Left hindlimb (tissue), 1 donor: ENCODE measurements at places on chromosomes 5 and 9.

DNA sequence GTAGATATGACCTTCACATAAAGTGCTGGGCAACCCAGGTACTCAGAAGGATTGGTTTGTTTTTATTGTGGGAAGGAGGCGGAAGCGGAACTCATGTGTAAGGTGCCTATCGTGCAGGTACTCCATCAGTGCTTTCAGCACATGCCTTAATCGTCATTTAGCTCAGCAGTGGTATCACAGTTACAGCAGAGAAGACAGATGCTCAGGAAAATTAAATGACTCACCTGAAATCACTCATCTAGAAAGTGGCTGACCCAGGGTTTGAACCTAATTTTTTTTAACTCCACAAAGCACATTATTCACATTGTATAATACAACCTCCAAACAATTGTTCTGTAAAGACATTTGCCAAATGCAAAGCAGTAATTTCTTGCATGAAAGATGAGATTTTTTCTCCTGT, 2.2 kb downstream of the C5orf46 start:
- no peak for DNase-seq

GRCh38 chr9:6214903-6215302, 704 bp upstream of the IL33 start:
- no peak for DNase-seq

- DNase-seq = no peak
These were observed 54.1 kb downstream of the PSMB7 start for GRCh38 chr9:124361128-124361527.

GRCh38 chr9:84339503-84339902, 1.1 kb downstream of the SLC28A3 start:
- no peak for DNase-seq

- DNase-seq = peak; percentile 50
These were observed 63.9 kb downstream of the SERINC5 start for GRCh38 chr5:80191991-80192398.

DNA sequence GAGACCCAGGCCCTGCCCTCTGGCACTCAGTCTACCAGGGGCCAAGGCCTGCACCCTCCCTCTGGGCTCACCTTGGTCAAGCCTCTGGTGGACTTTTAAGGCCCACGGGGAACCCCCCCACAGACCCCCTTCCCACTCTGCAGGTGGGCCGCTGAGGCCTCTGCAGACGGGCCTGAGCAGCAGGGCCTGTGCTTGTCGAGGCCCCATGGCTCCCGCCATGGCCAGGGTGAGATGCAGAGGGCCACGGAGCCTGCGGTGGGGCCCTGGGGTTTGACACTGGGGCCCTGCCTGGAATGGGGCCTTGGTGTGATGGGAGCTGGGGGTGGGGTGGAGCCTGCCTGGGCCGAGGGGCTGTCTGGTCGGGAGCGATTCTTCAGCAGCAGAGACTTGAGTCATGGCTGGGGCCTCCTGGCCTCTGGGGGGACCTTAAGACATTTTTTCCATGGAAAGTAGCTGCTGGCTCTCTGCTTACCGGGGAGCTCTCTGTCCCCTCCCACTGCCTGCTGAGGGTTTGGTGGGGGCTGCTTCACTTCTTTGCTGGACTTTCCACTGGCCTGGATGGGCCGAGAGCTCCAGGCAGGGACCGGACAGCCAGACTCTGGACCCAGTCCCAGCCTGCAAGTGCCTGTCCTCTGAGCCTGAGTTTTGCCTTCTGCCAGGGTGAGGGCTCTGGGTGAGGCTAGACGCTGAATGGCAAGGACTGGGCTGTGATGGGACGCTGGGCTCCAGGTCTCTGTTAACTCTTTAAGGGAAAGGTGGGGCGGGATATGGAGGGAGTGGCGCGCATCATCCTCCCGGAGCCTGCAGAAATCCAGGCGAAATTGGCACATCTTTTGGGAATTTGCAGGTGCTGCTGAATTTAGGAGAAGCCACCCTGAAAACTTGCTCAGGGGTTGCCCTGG, 132.2 kb downstream of the RXRA start:
- DNase-seq = peak; percentile 87

GRCh38 chr5:149160291-149160787, 19.0 kb downstream of the ABLIM3 start:
- no peak for DNase-seq

- DNase-seq = no peak
These were observed 129.4 kb downstream of the FBN2 start for GRCh38 chr5:128408622-128409021.

DNA sequence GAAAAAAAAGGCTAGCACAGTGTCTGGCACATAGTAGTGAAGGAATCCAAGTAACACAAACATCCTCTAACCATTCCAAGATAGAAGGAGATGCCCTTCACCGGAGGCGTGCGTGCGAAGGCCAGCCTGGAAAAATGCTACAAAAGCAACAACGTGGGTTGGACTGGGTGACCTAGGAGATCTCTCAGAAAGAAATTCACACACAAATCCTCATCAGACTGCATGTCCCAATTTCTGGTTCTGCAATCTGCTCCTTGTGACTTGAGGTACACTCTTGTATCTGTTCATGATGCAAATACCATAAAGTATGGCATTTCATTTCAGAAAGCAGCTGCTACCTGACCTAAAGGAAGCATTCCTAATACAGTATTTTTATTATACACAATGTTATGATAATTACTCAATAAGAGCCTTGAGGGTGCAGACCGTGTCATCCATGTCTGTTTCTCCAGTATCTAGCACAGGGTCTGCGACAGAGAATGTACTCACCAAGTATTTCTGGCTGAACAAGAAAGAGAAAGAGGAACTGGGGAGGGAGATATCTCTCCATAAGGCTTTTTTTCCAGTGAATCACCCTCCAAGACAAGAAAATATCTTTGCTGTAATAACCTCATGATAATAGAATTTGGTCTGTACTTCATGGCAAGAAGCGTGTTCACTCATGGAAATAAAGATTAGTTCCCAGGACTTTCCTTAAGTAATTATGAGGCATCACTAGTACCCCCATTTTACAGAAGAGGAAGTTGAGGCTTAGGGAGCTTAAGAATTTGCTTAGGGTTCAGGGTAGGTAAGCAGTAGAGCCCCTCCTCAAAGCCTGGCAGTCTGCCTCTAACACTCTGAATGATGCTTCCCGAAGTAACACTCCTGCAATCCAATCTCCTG, 138.3 kb downstream of the CDK5RAP2 start:
- no peak for DNase-seq

DNA sequence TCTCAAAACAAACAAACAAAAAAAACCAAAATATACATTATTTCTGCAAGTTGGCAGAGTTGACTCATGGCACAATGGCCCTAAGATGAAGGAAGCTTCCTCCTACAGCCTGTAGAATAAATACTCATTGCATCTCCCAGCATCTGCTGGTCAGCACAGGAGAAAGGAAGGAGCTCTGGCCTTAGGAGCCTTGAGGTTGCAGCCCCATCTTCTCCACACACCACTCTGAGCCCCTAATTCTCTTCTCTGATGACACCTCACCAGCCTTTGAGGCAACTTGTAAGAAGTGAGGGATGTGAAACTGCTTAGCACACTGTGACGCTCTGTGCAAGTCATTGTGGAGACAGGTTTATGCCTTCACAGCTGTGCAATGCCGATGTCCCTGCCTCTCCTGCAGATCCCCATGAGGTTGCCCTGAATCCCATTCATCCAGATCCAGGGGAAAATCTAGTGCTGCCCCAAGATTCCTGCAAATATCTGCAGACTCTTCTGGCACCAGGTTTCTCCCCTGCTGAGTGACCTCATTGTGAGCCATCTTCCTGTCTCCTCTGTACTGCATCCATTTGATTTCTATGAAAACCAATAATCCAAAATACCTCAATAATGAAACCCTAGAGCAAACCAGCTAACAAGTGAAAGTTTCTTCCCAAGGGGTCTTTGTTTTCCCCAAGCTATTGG, 65.3 kb upstream of the TGFBR1 start:
- no peak for DNase-seq

DNA sequence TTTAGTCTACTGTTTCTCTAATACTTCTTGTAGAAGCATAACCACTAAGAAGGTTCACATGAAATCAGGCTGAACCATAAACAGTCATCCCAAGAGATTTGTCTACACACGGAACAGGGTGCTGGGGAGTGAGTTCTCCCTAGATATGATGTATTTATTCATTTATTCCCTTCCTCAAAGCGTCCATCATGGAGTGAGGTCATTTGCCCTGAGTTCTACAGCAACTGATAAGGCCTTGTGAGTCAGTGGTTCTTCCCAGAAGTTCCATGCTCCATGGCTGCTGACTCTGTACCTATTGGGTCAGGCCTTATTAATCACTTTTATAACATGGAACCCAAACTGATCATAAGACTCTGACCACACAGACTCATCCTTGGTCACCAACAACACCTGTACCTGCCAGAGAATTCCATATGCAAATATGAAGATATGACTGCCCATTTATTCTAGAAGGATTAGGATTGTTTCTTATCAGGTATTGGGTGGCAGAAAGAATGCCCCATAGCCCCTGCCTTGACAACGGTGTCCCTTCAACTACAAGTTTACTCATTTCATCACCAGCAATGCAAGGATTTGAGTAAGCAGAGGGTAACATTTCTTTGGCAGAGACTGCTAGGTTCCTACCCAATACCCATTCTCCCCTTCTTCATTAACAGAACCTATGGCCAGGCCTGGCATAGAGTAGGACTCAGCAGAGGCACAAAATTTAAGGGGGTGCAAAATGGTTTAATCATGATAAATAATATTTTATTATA, 118.1 kb downstream of the LHFPL2 start:
- peak; percentile 8 for DNase-seq

- no peak for DNase-seq
These were observed 65.3 kb upstream of the SMC2 start for GRCh38 chr9:104028827-104029226.

GRCh38 chr9:83699615-83700014, 8.1 kb downstream of the UBQLN1 start:
- DNase-seq = no peak
